ENCODE measurements at places on chromosomes 11 and 22.

- DNase-seq: no peak
Observed at GRCh38 chr11:112878033-112878601, 83.1 kb upstream of the NCAM1 start.

DNA sequence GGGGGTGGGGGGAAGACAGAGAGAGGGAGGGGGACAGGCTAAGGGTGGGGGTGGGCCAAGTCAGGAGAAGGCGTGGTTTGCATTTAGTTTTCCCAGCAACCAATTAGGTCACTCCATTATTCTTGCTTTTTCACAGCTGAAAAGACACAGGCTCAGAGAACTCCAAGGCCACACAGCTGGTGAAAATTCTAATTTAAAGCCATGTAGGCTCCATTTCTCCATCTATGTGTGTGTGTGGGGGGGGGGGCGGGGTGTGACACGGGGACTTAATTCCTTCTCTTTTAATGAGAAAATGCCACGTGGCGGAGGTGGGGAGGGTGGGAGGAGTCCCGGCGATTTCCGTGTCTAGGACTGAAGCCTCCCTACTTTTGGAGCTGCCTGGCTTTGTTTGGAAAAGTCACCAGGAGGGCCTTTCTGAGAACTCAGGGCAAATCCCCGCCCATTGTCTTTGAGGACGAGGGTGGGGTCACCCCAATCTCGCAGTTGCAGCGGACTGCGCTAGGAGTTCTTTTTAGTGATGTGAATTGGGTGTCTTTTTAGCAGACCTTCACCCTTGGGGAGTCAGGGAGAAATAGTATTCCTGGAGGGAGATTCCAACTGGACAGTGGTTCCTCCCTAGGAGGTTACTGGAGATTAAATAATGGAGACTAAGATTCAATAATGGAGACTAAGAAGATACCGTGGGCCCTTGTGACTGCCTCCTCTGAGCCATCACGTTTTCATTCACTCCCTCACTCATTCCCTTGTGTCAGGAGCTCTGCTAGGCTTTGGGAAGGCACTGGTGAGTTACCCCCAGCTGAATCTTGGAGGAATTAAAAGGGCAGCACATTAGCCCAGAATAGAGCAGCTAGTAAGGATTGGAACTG, 36.4 kb upstream of the PTPRJ start:
- DNase-seq: no peak

GRCh38 chr11:124256076-124256475, at the start of gene OR8G5:
Gene OR8G5 (plus strand): TSS chr11:124256376. CDS start chr11:124264932, 8,556 bp downstream.
- DNase-seq: no peak

GRCh38 chr22:22322792-22323191, 78.2 kb downstream of the VPREB1 start:
- DNase-seq: no peak

DNA sequence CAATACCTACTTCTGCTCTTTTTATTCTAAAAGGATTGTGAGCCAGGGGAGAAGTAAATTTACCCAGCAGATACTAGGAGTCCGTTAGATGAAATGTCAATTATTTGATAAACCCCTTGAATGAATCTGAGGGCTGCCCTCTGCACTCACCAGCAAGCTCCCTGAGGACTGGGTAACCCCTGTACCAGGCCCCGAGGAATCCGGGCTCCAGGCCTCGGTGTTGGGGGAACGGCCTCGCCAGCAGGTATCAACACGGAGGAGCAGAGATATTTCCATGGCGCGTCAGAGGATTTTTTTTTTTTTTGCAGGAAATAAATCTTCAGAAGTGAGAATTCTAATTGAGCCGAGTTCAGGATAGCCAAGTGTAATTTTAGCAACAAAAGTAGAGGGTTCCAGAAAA, 1408.8 kb downstream of the BRD1 start:
- DNase-seq: no peak

GRCh38 chr11:88651556-88651955, 314.0 kb upstream of the CTSC start:
- DNase-seq: no peak

GRCh38 chr11:1285876-1286275, 23.6 kb downstream of the TOLLIP start:
- no peak for DNase-seq

GRCh38 chr11:116981266-116981885, 116.9 kb downstream of the SIK3 start:
- no peak for DNase-seq

- no peak for DNase-seq
Observed at GRCh38 chr22:25403811-25404471, 160.5 kb upstream of the GRK3 start.

- no peak for DNase-seq
Observed at GRCh38 chr11:10809373-10810160, 841 bp upstream of the EIF4G2 start.

GRCh38 chr22:43891360-43892182, at the start of gene PNPLA5:
Gene PNPLA5 (minus strand): TSS chr22:43892013. CDS start chr22:43891880, 133 bp downstream.
- DNase-seq: no peak

- no peak for DNase-seq
Observed at GRCh38 chr11:13000721-13001120, 8.4 kb upstream of the RASSF10 start.
